Bronchial smooth muscle cell (primary cell): ENCODE measurements at places on chromosomes 3 and 15. TPM values are rescaled to one million over a fixed set of nuclear protein-coding genes. Genes with fewer than 3 reads are reported as not detected.

Gene STRIT1
- total RNA-seq = not detected in 2 replicates

Gene HRG
- total RNA-seq = not detected in 2 replicates

Gene MUC20
- 0.60 and 0.95 TPM in 2 replicates for total RNA-seq

Gene NR1I2
- total RNA-seq = under 0.01 TPM in 1 of 2 replicates, not detected in the other

Gene HCN4
- under 0.01 TPM in 1 of 2 replicates, not detected in the other for total RNA-seq

Gene ANKRD63
- total RNA-seq = not detected in 2 replicates

Gene HOMER2
- total RNA-seq = 9.0 and 10.2 TPM in 2 replicates

Gene CERS3
- 0.43 TPM in 1 of 2 replicates, not detected in the other for total RNA-seq

Gene SEMA5B
- not detected in 2 replicates for total RNA-seq

Gene RBMS3
- total RNA-seq = 43.2 and 50.8 TPM in 2 replicates

Gene SOX14
- total RNA-seq = not detected in 2 replicates

Gene TMIE
- not detected in 2 replicates for total RNA-seq

Gene ITIH1
- total RNA-seq = not detected in 2 replicates

Gene ATP13A5
- total RNA-seq = not detected in 2 replicates

Gene LRRC2
- under 0.01 and 0.47 TPM in 2 replicates for total RNA-seq
